ENCODE measurements at places on chromosomes 16 and 17.

DNA sequence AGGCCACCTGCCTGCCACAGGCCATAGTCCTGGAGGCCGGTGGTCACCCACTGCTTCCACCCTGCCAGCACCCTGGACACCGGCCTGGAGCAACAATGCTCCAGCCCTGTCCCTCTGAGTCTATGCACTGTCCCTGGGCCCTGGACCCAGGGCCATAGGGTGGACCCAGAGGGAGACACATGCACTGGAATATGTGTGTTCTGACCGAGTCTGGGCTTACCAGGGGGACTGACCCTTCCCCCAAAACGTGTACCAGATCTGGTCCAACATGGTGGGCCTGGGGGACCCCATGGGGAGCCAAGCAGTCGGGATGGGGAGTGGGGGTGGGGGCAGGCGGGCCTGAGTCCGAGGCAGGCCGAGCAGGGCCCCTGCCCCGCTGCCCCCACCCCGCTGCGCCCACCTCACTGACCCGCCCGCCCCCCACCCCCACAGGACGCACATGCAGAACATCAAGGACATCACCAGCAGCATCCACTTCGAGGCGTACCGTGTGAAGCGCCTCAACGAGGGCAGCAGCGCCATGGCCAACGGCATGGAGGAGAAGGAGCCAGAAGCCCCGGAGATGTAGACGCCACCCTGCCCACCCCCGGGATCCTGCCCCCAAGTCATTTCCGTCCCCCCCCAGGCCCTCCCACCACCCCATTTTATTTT lies 357.4 kb downstream of the SEC14L1 start:
- no peak for DNase-seq

DNA sequence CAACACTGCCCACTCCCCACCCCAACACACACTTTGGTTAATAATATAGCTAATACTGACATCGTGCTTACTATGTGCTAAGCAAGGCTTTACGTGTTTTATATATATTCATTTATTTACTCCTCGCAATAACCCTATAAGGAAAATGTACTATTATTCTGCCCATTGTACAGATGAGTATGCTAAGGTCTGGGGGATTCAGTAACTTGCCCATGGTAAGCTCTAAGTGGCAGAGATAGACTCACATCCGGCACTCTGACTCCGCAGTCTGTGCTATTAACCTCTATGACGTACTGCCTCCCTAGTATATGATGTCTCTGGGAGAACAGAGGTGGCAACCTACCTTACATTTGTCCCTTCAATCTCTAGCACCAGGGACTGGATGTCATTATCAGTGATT lies 12.7 kb downstream of the CFAP20 start:
- DNase-seq: no peak

- no peak for DNase-seq
These were observed 108.4 kb downstream of the SYCE1L start for GRCh38 chr16:77307426-77308162.

GRCh38 chr16:21190599-21190998 lies 20.8 kb downstream of the ZP2 start:
- DNase-seq: peak; percentile 63

- DNase-seq: no peak
These were observed 2.0 kb downstream of the CORO7 start for GRCh38 chr16:4414187-4414917.

GRCh38 chr16:31354394-31355291 lies at the start of gene ITGAX:
ITGAX (plus strand) TSS chr16:31355176; CDS start chr16:31355255, 79 bp downstream.
- DNase-seq: no peak

DNA sequence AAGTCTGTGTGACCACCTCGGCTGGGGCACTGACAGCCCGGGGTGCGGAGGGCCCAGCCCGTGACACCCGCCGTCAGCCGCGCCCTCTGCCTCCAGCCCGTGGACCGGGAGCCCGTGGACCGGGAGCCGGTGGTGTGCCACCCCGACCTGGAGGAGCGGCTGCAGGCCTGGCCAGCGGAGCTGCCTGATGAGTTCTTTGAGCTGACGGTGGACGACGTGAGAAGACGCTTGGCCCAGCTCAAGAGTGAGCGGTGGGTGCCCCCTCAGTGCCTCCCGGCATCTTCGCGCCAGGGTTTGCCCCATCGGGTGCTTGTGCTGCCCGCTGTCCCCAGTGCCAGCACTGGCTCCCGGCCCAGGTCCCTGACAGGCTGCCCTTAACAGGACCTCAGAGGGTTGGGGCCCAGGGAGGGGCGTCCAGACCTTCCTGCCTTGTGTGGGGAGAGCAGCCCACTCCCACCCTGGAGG lies 13.7 kb downstream of the CENPX start:
- DNase-seq: no peak
